ENCODE measurements at places on chromosomes 4 and X.

DNA sequence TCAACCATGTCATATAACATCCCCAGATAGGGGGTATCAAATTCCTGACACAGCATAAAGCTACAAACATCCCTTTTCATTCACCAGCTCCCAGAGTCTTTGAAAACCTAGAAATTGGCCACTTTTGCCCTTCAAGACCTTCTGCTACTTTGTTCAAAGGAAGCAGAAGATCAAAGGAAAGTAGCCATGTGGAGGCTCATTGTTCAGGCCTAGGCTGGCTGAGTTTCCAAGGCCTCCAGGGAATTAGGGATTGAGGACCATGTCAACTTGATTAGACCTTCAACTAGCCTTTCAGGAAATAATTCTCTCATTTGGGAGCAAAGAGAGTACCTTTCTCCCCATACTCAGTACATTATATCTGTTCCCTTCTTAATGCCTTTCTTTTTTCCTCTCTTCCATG is 66.8 kb upstream of the ATXN3L start:
- DNase-seq: no peak

GRCh38 chrX:54509400-54509799 is 13.4 kb upstream of the FGD1 start:
- no peak for DNase-seq

DNA sequence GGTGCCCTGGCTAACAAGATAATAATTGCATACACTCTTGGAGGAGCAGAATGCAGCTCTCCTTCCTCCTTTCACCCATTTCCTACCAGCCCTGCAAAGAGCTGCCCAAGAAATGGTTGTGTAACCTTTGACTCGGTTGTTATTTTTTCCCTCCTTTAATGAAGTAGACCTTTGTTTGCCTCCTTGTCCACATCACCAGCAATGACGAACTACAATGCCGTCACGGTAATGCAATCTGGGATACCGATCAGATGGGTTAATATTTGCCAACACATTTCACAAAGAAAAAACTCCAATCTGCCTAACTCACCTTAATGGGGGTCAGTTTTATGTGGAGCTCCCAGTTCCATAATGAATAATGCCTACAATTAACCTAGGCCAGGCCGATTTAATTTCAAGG is 32.0 kb downstream of the GPRIN3 start:
- no peak for DNase-seq

DNA sequence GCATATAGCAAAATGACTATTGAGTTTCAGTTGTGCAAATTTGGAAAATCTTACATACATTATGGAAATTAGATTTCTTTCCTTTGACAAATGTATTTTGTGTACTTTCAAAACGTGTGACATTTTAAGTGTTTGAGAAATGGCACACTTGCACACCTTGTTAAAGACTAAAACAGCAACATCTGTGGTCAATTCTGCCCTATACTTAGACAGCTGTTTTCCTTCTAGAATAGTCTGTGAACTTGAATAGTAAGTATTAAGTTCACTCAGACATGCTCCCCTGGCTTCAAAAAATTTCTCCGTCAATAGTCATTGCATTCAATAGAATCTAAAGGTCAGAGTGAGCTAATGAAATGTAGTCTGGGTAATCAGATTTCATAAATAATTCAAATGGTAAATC is 21.7 kb upstream of the TBC1D9 start:
- DNase-seq: no peak

Data from spleen (tissue), 13 donors.